ENCODE measurements at places on chromosomes 6 and 20. TPM values are rescaled to one million over a fixed set of nuclear protein-coding genes. Genes with fewer than 3 reads are reported as not detected.

GRCh38 chr6:816510-817084, 123.7 kb upstream of the EXOC2 start:
- DNase-seq = no peak
- no peak overlapping the region for H3K4me3 ChIP-seq
- H3K27ac ChIP-seq = no peak overlapping the region
- no peaks in the 10 kb centered on the region for H3K4me1 ChIP-seq
- H3K27me3 ChIP-seq = peaks cover 8% of the 10 kb centered on the region
- no peaks in the 10 kb centered on the region for H3K36me3 ChIP-seq

DNA sequence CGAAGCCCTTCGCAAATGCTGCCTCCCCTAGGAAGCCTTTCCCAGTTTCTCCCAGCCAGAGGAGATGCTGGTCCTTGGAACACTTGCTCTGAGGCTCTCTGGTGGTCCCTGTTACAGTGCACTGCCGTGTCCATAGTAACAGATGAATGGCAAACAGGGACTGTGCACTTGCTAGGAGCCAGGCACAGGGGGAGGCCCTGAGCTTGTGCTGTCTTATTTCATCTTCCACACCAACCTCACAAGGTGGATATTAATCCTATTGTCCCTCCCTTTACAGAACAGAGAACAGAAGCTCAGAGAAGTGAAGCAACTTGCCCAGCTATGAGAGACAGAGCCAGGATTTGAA, 19.0 kb downstream of the SRC start:
- no peak overlapping the region for H3K27ac ChIP-seq
- H3K4me3 ChIP-seq = no peak overlapping the region
- H3K4me1 ChIP-seq = no peaks in the 10 kb centered on the region
- H3K36me3 ChIP-seq = no peaks in the 10 kb centered on the region
- DNase-seq = no peak

GRCh38 chr6:36373368-36374019, 14.0 kb downstream of the ETV7 start:
- no peaks in the 10 kb centered on the region for H3K36me3 ChIP-seq
- no peak overlapping the region for H3K4me3 ChIP-seq
- H3K27me3 ChIP-seq = no peaks in the 10 kb centered on the region
- DNase-seq = no peak
- H3K4me1 ChIP-seq = no peaks in the 10 kb centered on the region

DNA sequence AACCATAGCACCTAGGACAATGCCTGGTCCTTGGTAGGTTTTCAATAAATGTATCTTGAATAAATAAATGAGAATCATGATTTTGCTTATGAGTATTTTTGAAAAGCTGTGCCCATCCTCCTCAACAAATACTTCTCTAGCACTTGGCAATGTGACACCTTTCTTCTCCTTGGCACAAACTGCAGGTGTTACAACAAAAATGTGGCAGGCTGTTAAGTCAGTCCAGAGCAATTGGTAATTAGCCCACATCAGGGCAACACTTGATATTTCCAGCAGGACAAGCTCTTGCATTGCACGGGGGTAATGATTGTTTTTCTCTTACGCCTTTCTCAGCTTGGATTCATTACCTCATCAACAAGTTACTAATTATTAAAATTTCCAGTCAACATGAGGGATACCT, 31.6 kb upstream of the SNX9 start:
- no peak for DNase-seq
- H3K4me3 ChIP-seq = no peak overlapping the region
- no peaks in the 10 kb centered on the region for H3K27me3 ChIP-seq
- no peaks in the 10 kb centered on the region for H3K36me3 ChIP-seq
- H3K4me1 ChIP-seq = no peaks in the 10 kb centered on the region

DNA sequence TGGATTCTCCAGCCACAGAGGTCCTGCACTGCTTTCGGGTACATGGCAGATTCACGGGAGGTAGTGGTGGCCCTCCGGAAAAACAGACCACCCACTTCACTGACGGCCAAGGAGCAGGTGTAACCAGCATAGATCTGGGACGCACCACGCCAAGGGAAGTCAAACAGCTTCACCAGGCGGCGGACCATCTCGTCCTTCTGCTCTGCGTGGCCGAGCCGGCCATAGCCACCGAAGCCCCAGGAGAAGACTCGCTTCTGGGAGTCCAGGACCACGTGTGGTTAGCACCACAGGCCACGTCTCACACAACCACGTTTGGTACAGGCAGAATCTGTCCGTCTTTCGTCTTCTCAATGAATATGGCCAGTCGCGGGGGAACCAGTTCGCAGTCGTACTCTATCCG, 184.8 kb upstream of the COL21A1 start:
- no peaks in the 10 kb centered on the region for H3K36me3 ChIP-seq
- H3K4me3 ChIP-seq = no peak overlapping the region
- DNase-seq = no peak

- H3K36me3 ChIP-seq = no peaks in the 10 kb centered on the region
- no peak overlapping the region for H3K4me3 ChIP-seq
- DNase-seq = no peak
- no peaks in the 10 kb centered on the region for H3K27me3 ChIP-seq
- H3K27ac ChIP-seq = no peak overlapping the region
Measured at GRCh38 chr6:167791091-167791779, 35.5 kb upstream of the AFDN start.

DNA sequence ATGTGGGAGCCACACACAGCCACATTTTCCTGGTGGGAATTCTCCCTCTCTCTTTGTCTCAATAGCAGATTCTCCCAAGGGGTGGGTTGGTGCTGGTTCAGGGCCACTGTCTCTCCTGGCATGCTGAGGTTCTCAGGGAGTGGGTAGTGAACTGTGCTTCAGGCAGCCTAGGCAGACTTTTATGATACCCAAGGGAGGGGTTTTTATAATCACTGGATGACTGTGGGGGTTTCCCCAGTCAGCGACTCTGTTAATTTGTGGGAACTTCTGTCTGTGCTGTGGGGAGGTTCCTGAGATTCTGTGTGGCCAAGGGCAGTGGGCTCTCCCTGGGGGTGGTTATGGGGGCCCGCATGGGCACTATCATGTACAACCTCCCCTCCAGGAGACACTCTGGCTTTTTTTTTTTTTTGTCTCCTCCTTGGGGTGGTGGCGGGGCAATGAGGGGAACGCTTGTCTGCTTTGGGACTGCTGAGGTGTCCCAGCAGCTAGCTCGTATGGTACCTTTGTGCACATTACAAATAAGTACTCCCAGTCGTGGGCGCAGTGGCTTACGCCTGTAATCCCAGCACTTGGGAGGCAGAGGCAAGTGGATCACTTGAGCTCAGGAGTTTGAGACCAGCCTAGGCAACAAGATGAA, 10.0 kb downstream of the PTK7 start:
- no peak for DNase-seq
- H3K36me3 ChIP-seq = no peaks in the 10 kb centered on the region
- peaks cover 67% of the 10 kb centered on the region for H3K4me1 ChIP-seq

GRCh38 chr20:32327087-32327681, 30.9 kb upstream of the ASXL1 start:
- no peaks in the 10 kb centered on the region for H3K27me3 ChIP-seq
- peak overlapping the region; percentile 67 for H3K27ac ChIP-seq
- DNase-seq = no peak
- peaks cover 23% of the 10 kb centered on the region for H3K4me1 ChIP-seq

KHDC1 gene
- 9.6 TPM for total RNA-seq

CAGE1 gene
- not detected for total RNA-seq

OOEP gene
- total RNA-seq = 10.6 TPM

CD93 gene
- total RNA-seq = 0.10 TPM

BMP7 gene
- total RNA-seq = 11.5 TPM

TAGAP gene
- 0.13 TPM for total RNA-seq

SLC17A9 gene
- total RNA-seq = 0.28 TPM

PHACTR3 gene
- total RNA-seq = 0.10 TPM

NHLRC1 gene
- 2.1 TPM for total RNA-seq
